ENCODE measurements at places on chromosomes 5 and 9.

DNA sequence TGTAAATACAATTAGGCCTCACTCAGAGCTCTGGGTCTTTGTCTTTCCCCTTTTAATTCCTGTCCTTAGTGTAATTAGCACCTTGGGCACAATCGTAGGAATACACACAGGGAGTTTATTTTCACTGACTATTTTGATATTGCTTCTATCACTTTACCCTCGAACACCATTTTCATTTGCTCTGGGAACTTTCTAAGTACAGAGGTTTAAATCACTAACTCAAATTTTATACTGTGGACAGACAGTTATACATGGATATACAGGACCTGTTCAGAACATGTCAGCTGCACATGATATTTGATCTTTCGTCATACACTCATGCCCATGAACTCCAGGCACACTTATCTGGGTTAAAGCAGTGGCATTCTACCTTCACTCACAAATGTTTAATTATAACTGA, 217.8 kb upstream of the TMEM161B start:
- H3K27me3 ChIP-seq: no peaks in the 10 kb centered on the region
- no peaks in the 10 kb centered on the region for H3K4me1 ChIP-seq
- no peak overlapping the region for H3K4me3 ChIP-seq

DNA sequence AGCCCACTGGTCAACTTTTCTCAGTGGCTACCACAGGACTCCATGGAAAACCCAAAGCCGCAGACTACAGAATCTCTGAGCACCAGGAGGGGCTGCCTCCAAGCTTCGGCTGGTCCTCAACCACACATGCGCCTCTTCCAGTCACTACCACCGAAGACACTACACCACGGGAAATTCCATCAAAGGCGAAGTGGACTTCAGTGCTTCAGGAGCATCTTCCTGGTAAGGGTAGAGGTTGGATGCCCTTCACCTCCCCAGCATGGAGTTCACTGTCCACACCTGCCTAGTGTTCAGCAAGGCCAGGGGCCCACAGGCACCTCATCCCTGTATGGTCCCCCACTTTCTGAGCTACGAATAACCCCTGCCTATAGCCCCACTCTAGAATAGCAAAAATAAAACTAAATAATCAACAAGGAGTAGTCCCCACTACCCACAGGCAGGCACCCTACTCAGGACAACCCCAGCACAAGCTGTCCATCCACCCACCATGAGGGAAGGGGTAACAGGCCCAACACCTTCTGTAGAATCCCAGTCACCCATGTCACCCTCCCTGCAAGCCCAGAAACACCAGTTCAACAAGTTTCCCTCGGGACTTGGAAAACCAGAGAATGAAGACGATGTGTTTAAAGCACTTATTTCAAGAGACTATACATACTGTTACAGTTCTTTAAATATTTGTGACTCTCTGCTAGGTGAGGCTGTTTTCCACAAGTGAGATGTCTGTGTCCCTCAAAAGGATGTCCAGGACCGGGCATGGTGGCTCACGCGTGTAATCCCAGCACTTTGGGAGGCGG, 2.6 kb downstream of the VDAC1 start:
- no peaks in the 10 kb centered on the region for H3K36me3 ChIP-seq
- H3K27me3 ChIP-seq: no peaks in the 10 kb centered on the region
- H3K4me1 ChIP-seq: peaks cover 54% of the 10 kb centered on the region
- DNase-seq: no peak

GRCh38 chr5:95846554-95847260, 24.2 kb upstream of the GLRX start:
- no peak overlapping the region for H3K27ac ChIP-seq
- peaks cover 25% of the 10 kb centered on the region for H3K4me1 ChIP-seq
- no peaks in the 10 kb centered on the region for H3K36me3 ChIP-seq
- no peak overlapping the region for H3K4me3 ChIP-seq
- H3K27me3 ChIP-seq: no peaks in the 10 kb centered on the region
- peak; percentile 52 for DNase-seq

GRCh38 chr5:172452398-172453205, 1.7 kb downstream of the SH3PXD2B start:
- DNase-seq: peak; percentile 56
- peak overlapping the region; percentile 97 for H3K27ac ChIP-seq
- no peaks in the 10 kb centered on the region for H3K27me3 ChIP-seq
- H3K4me1 ChIP-seq: peaks cover 71% of the 10 kb centered on the region
- no peaks in the 10 kb centered on the region for H3K36me3 ChIP-seq

DNA sequence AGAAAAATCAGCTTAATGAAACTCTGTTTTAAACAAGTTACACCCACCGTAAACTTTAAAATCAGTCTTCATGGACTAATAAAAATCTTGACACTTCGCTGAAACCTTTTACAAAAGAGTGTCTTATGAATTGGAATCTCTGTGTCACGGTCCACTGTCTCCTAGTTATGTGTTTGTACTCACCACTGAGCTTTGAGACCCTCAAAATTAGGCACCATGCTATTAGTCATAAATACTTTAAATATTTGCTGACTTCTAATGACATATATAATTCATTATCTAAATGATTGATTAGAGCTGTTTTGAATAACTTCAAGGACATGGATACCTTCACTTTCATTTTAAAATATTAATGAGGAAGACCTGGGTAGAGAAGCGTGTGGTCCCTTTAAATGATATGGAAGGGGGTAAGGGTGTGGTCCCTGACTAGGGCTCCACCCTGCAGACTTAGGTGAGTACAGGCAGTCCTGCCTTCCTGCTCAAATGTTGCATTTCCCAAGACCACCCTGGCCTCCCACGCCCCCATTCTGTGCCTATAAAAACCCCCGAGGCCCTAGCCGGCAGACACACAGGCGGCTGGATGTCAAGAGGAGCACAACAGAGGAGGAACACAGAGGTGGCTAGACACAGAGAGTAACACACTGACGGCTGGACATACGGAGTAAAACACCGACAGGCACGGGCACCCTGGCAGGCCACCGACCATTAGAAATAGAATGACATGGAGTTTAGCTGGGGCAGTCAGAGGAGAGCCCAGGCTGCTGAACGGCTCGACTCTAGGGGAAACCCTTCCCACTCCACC, 179.0 kb upstream of the CDH9 start:
- no peak for DNase-seq
- H3K4me1 ChIP-seq: no peaks in the 10 kb centered on the region
- H3K4me3 ChIP-seq: no peak overlapping the region
- H3K27ac ChIP-seq: no peak overlapping the region
- H3K36me3 ChIP-seq: no peaks in the 10 kb centered on the region

DNA sequence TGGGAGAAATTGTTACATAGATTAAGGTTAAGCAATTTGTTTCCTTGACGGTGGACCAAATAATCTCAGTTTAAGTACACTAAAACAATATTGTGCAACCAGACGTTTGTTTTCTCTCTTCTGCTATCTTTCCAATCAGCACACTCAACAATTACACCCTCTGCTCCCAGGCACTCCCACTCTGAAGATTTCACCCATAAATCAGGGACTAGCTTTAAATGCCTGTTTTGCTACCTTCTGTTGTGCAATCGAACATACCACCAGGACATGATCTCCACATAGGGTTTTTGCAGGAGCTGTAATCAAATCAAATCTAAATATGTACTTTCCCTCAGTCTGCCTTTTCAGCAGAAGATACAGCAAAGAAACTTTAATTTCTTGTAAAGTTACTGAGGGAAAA, 405.8 kb upstream of the TLE4 start:
- H3K36me3 ChIP-seq: no peaks in the 10 kb centered on the region
- H3K27me3 ChIP-seq: no peaks in the 10 kb centered on the region
- no peak overlapping the region for H3K4me3 ChIP-seq
- no peak for DNase-seq
- H3K4me1 ChIP-seq: no peaks in the 10 kb centered on the region
- no peak overlapping the region for H3K27ac ChIP-seq

- H3K27me3 ChIP-seq: no peaks in the 10 kb centered on the region
- H3K36me3 ChIP-seq: no peaks in the 10 kb centered on the region
- peak; percentile 12 for DNase-seq
- no peak overlapping the region for H3K27ac ChIP-seq
Observed at GRCh38 chr9:1979741-1980367, 35.3 kb upstream of the SMARCA2 start.

DNA sequence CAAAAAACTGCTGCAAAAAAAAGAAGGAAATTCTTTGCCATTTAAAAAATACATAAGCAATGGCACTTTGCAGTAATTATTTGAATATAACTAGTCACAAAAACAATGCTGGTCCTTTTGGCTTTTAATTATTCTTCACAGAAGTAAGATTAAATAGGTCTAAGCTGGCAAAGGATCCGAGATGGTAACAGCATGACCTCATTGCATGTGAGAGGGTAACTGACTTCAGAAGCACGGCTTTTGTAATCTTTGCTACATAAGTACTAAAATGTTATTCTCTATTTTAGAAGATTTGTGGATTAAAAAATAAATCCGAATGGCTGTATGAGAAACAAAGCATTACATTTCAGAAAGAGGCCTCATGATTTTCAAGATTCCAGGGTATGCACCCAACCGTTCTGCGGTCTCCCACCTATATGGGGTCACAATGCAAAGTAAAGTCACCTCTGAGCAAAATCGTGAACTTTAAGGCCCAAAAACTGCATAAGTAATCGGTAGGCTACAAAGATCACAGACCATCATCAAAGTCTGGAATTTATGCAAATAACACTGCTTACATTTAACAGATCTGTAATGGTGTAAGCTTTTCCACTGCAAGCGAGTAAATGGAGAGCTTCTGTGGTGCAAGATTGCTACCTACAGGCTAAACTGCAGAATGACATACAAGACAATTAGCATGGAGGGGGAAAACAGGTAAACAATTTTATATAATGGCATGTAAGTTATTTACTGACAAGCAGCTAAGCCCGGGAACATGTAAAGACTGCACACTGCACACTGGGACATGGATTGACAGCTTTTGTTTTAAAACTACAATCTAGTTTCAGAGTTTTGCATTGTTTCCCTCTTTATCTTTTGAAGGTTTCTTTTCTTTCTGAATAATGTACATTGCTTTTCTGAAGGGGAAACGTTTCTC, 231.6 kb downstream of the SLF1 start:
- H3K4me1 ChIP-seq: peaks cover 8% of the 10 kb centered on the region
- H3K27me3 ChIP-seq: no peaks in the 10 kb centered on the region
- no peak overlapping the region for H3K4me3 ChIP-seq
- DNase-seq: no peak
